ENCODE measurements at places on chromosomes 12 and 14. TPM values are rescaled to one million over a fixed set of nuclear protein-coding genes. Genes with fewer than 3 reads are reported as not detected.

The GALNT4 gene
- total RNA-seq: 5.9 TPM

The RNASE3 gene
- not detected for total RNA-seq

The CIDEB gene
- 12.1 TPM for total RNA-seq

The TFCP2 gene
- 27.9 TPM for total RNA-seq

The IQSEC3 gene
- 2.7 TPM for total RNA-seq

DNA sequence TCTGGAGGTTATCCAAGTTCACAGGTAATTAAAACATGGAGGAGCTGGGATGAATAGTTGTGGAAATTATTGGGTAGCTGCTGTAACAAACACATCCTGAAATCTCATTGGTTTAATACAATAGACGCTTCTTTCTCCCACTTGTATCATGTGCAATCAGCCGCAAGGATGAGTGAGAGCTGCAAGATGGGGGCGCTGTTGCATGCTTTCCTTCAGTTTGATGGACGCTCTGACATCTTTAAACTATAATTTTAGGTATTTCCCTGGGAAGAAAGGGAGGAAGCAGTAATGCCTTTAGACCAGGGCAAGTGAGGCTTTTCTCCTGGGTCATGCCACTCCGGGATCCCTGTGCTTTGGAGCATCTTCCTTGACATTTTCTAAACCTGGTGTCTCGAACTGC is 178.7 kb downstream of the PAWR start:
- H3K27me3 ChIP-seq: no peaks in the 10 kb centered on the region
- DNase-seq: no peak
- no peaks in the 10 kb centered on the region for H3K36me3 ChIP-seq
- no peak overlapping the region for H3K4me3 ChIP-seq

GRCh38 chr14:20610002-20610765 is 19.0 kb upstream of the RNASE12 start:
- H3K4me3 ChIP-seq: no peak overlapping the region
- H3K4me1 ChIP-seq: peaks cover 6% of the 10 kb centered on the region
- H3K27me3 ChIP-seq: no peaks in the 10 kb centered on the region
- DNase-seq: peak; percentile 89
- H3K27ac ChIP-seq: no peak overlapping the region

- no peak overlapping the region for H3K4me3 ChIP-seq
- H3K36me3 ChIP-seq: no peaks in the 10 kb centered on the region
- H3K4me1 ChIP-seq: peaks cover 3% of the 10 kb centered on the region
These were observed 57.2 kb downstream of the LTBP2 start for GRCh38 chr14:74554742-74555362.

DNA sequence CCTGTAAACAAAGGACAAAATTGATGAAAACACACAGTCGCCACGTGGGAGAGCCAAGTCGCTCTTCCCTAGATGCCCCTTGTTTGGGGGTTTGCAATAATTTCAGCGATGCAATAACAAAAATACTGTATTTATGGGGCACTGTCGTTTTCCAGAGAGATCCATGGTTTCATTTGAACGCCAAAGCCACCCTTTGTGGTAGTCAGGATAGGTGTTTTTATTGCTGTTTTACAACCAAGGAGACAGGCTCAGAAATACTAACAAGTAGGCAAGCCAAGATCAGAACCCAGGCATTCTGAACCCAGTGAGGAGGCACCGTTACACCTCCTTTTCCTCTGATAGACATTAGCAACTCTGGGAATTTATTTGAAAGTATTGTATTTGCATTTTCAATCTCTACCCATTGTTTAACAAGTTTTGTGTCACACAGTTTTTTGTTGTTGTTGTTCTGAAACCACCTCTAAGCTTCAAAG is 831 bp upstream of the BTBD7 start:
- no peaks in the 10 kb centered on the region for H3K36me3 ChIP-seq
- peaks cover 50% of the 10 kb centered on the region for H3K4me1 ChIP-seq
- no peaks in the 10 kb centered on the region for H3K27me3 ChIP-seq

DNA sequence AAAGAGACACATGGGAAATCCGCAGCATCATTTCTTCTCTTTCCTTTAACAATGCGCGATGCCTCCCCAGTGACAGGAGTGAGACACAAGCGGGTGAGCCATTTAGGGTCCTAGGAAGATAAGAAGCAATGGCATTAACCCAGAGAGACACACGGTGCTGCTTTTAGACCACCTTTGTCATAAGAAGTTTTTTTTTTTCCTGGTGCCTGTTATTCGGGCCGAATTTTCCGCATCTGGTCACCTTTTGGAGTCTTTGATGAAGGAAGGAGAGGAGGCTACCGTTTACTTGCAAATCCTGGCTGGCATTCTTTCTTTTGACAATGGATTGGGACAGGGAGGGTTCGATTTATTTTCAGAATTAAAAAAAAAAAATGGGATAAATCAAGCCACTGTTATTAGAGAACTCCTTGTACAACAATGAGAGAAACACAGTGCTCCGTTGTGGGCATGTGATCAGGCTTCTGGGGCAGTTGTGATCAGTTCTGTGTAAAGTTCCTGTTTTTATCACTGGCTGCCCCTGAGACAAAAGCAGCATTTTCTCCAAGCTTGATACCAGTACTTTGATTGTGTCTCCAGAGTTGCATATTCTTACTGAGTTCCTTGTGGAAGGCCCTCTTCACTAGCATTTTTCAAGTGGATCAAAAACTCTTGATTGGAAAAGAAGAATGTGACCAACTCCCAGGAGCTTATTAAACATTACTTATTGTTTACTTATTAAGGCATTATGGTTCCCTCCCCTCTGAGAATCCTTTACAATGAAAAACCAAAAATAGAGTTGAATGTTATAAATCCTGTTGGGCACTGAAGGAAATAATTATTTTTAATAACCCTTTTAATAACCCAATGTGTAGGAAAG is 1.1 kb downstream of the DIP2B start:
- peak overlapping the region; percentile 92 for H3K27ac ChIP-seq
- H3K36me3 ChIP-seq: peaks cover 7% of the 10 kb centered on the region
- H3K27me3 ChIP-seq: no peaks in the 10 kb centered on the region
- peak overlapping the region; percentile 95 for H3K4me3 ChIP-seq

GRCh38 chr12:52346593-52346992 is 20.7 kb downstream of the KRT85 start:
- no peak overlapping the region for H3K4me3 ChIP-seq
- no peak for DNase-seq
- no peak overlapping the region for H3K27ac ChIP-seq
- no peaks in the 10 kb centered on the region for H3K36me3 ChIP-seq

DNA sequence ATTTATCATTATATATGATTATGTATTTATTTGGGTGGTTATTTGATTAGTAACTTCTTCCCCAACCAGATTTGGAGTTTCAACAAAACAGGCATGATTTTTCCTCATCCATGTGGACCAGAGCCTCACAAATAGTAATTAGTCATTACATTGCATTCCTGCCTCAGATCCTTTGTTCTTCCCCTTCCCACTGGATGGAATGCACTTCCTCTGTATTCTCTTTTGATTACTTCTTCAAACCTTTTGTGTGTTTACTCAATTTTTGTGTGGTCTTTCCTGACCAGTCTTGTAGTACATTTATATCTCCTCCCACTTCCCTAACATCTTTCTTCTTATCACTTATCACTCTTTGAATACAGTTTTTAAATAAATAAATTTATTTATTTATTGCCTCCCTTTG is 15.5 kb downstream of the SYT1 start:
- no peak overlapping the region for H3K27ac ChIP-seq
- H3K27me3 ChIP-seq: no peaks in the 10 kb centered on the region
- no peaks in the 10 kb centered on the region for H3K4me1 ChIP-seq
- H3K4me3 ChIP-seq: no peak overlapping the region

DNA sequence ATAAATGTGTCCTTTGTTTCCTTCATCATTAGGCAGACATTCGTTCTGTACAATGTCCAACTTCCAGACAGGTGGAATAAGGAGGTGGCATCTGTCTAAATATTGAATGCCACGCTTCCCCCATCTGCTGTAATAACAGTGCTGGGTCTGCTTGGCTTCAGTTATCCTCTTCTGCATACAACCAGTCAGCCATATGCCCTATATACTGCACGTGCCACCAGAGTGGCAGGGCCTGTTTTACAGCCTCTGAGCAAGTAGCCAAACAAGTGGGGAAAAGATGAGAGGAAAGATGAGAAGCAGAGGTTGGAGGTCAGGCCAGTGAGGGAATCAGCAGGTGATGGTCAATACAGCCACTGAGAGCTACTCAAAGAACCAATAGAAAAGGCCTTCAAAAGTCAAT is 55.4 kb downstream of the OTX2 start:
- H3K36me3 ChIP-seq: no peaks in the 10 kb centered on the region
- H3K27me3 ChIP-seq: peaks cover 10% of the 10 kb centered on the region
- no peaks in the 10 kb centered on the region for H3K4me1 ChIP-seq
- H3K4me3 ChIP-seq: no peak overlapping the region
- no peak for DNase-seq
- H3K27ac ChIP-seq: no peak overlapping the region

DNA sequence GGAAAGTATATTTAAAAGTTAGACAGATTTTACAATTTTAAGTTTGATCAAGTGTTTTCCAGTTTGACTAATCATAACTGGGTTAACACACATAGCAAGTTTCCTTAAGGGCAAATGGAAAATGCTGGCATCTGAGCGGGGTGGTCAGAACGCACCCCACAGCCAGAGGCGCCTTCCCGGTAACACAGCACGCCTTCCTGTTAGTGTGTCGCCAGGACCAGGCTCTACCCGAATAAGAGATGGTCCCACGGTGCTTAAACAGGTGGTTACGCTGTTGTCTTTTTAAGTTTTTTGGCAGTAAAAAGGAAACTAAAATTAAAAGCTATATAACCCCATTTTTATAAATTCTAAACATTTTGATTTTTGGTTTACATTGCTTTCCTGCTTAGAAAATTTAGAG is 28.0 kb downstream of the BDKRB1 start:
- H3K27ac ChIP-seq: no peak overlapping the region
- H3K4me3 ChIP-seq: no peak overlapping the region
- H3K27me3 ChIP-seq: no peaks in the 10 kb centered on the region
- H3K4me1 ChIP-seq: no peaks in the 10 kb centered on the region
- no peak for DNase-seq

- H3K36me3 ChIP-seq: no peaks in the 10 kb centered on the region
- H3K27ac ChIP-seq: peak within 1 kb of the TSS; percentile 98
- peak; percentile 93 for DNase-seq
These were observed at the start of gene SPATS2 for GRCh38 chr12:49367381-49368239. Gene SPATS2 (plus strand): TSS chr12:49367462. CDS start chr12:49461013, 93,551 bp downstream.

- H3K36me3 ChIP-seq: no peaks in the 10 kb centered on the region
- H3K27me3 ChIP-seq: no peaks in the 10 kb centered on the region
- H3K4me1 ChIP-seq: no peaks in the 10 kb centered on the region
- no peak overlapping the region for H3K27ac ChIP-seq
These were observed 558.5 kb downstream of the TMTC2 start for GRCh38 chr12:83245156-83245555.

GRCh38 chr14:53855574-53855973 is 101.1 kb downstream of the BMP4 start:
- peaks cover 2% of the 10 kb centered on the region for H3K27me3 ChIP-seq
- H3K27ac ChIP-seq: no peak overlapping the region
- no peak for DNase-seq
- H3K4me3 ChIP-seq: no peak overlapping the region
- no peaks in the 10 kb centered on the region for H3K36me3 ChIP-seq

- H3K27ac ChIP-seq: no peak overlapping the region
- no peaks in the 10 kb centered on the region for H3K27me3 ChIP-seq
- H3K4me1 ChIP-seq: peaks cover 3% of the 10 kb centered on the region
- H3K36me3 ChIP-seq: peaks cover 33% of the 10 kb centered on the region
- no peak for DNase-seq
- no peak overlapping the region for H3K4me3 ChIP-seq
These were observed 15.1 kb downstream of the ZC2HC1C start for GRCh38 chr14:75084513-75084912.

DNA sequence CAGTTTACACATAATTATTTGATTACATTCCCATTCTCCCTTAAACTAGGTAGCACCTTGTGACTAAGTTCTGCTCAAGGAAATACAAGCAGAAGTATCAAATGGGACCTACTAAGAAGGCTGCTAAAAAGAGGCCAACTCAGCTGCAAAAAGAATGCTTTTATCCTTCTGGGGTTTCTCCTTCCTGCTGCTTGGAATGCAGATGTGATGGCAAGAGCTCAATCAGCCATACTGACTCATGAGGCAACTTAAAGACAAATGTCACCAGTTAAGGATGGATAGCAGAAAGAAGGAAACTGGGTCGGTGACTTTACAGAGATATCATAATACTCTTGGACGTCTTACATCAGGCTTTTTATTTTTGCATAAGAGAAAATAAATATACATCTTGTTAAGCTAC is 38.0 kb upstream of the RAP1B start:
- H3K27ac ChIP-seq: no peak overlapping the region
- peaks cover 24% of the 10 kb centered on the region for H3K4me1 ChIP-seq
- no peaks in the 10 kb centered on the region for H3K27me3 ChIP-seq
- H3K4me3 ChIP-seq: no peak overlapping the region
- no peaks in the 10 kb centered on the region for H3K36me3 ChIP-seq
- DNase-seq: no peak

DNA sequence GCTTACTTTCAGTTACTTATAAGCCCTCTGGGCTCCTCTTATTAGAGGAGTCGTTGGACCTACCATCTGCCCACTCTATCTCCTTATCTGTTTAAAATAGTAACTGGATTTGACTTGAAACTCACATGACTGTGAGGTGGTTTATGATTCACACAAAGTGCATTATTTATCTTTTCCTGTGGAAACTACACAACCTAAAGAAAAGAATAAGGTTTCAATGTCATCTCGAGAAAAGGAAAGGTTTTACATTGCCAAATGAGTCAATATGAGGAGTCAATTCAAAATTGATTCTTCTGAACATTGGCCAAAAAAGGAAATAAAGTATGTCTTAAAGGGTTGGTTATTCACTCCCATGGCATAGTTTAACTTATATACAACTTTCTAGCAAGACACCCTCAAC is 225.0 kb upstream of the G2E3 start:
- peaks cover 5% of the 10 kb centered on the region for H3K27me3 ChIP-seq
- no peaks in the 10 kb centered on the region for H3K4me1 ChIP-seq
- no peak overlapping the region for H3K27ac ChIP-seq
- no peaks in the 10 kb centered on the region for H3K36me3 ChIP-seq
- no peak overlapping the region for H3K4me3 ChIP-seq
- no peak for DNase-seq

DNA sequence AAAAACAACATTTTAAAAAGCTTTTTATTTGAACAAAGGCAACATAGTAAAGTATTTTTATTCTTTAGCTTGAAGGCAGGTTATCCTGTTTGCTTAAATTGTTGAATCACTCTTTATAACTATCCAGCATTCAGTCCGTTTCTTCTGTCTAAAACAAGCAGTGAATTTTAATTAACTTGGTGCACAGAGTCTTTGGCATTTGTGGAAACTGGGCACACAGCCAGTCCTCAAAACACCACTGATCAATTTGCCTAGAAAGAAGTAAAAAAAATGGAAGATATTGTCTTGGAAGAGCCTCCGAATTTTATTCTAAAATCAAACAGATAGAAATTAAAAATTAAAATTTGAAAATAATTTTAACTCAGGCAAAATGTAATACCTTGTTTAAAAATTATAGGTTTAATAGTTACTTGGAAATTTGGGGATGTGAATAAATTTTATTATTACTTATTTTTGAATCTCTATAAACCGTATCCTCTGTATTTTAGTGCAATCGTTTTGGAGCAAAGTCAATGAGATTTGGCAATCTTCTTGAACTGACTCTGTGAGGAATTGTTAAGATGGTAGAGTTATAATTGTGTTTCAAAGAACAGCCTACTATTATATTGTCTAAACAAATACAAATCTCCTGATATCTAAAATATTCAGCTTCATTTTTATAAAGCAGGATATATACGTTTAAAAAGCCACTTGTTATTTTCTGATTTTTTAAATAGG is 927.0 kb downstream of the SLC16A7 start:
- H3K4me1 ChIP-seq: no peaks in the 10 kb centered on the region
- H3K27me3 ChIP-seq: no peaks in the 10 kb centered on the region
- H3K36me3 ChIP-seq: no peaks in the 10 kb centered on the region
- DNase-seq: no peak

- no peak for DNase-seq
- H3K4me3 ChIP-seq: no peak overlapping the region
These were observed 148.4 kb downstream of the RPAP3 start for GRCh38 chr12:47557386-47557785.
